ENCODE measurements at places on chromosomes 6 and 20.

DNA sequence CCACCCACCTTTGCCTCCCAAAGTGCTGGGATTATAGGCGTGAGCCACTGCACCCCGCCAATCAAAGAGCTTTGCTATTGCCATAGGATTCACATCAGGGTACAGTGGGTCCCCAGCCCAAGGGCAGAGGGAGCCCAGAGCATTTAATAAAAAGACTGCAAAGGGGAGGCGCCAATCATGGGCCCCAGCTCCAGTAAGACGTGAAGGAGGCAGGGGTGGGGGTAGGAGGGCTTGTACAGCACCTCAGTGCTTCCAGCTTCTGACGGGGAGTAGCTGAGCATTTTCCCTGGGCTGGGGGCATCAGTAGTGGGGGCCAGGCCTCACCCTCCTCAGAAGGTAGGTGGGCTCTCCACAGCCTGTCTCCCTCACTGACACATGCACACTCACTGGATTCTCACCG lies 1.5 kb downstream of the ADA start:
- no peak for DNase-seq

DNA sequence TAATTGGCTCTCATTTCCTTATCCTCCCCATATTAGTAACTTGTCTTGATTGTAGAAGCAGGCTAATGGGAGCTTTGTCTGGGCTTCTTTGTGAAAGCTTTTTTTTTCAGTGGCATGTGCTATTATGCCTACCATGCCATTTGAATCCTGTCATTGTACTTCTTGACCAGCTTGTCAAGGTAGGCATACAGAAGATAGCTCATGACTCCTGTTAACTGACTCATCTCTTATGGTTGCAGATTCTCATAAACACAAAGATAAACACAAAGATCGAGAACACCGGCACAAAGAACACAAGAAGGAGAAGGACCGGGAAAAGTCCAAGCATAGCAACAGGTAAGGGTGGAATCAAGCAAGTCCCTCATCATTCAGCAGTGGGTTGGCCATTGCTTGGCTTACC lies 32.5 kb downstream of the TOP1 start:
- DNase-seq, result no peak

DNA sequence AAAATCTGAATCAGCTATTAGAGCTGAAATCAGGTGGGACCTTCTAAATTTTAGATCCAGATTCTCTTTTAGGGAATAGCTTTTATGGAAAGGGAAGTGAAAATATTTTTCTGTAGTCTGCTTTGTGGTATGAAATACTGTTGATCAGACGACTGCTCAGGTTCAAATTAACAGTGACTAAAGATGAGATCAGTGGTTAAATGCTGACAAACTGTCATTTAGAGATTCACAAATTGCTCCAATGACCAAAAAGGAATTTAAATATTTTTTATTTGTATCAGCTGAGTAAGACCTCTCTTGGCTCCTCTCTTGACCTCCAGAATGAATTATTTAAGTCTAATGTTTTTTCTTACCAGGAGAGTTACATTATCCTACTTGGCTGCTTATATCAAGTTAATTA lies 77.3 kb downstream of the KCNQ5 start:
- DNase-seq, result no peak

DNA sequence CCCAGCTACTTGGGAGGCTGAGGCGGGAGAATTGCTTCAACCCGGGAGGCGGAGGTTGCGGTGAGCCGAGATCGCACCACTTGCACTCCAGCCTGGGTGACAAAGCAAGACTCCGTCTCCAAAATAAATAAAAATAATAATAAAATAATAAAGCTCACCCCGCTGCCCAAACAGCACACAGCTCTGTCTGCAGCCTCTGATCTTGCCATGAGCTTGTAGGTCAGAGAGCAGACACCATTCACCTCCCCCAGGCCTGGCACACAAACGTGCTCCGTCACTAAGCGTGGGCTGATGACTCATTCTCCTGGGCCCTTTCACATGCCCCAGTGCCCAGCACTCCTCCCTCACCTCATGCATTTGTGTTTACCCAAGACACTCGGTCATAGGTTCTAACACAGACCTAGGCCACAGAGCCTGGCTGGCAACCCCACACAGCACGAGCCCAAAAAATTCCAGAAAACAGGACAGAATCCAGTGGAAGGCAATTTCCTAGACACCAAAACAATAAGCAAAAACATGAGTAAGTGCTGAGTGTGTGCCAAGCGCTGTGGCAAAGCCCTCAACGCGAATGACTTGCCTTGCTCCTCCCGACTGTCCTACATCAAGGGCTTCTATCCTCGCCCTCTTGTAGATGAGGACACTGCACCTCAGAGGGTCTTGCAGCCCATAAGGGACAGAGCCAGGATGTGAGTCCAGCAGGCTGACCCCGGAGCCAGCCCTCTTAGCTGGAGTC lies 18.0 kb downstream of the ATP9A start:
- no peak for DNase-seq

GRCh38 chr6:29465279-29465678 lies 8.3 kb downstream of the OR2H1 start:
- no peak for DNase-seq

DNA sequence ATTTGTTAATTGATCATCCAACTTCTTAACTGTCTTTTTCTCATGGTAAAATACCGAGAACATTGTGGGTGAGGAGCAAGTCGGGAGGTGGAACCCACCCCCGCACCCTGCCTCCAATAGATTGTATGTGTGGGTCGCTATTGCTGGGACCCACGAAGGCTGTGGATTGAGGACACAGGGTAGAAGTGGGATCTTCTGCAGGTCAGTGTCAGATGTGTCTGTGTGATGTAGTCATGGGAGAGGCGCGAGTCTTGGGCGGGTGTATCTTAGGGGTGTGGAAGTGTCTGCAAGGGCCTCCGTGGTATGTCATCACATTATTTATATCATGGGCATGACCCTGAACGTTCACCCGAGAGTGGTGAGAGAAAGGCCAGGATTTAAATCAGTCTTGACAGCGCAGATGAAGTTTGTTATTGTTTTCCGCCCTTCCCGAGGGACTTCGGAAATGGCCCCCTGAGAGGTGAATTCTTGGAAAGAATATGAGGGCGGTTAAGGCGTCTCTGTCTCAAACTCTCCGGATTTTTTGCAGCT lies 472 bp upstream of the PAQR8 start:
- no peak for DNase-seq

GRCh38 chr6:156688620-156688971 lies 88.6 kb upstream of the ARID1B start:
- DNase-seq, result no peak

DNA sequence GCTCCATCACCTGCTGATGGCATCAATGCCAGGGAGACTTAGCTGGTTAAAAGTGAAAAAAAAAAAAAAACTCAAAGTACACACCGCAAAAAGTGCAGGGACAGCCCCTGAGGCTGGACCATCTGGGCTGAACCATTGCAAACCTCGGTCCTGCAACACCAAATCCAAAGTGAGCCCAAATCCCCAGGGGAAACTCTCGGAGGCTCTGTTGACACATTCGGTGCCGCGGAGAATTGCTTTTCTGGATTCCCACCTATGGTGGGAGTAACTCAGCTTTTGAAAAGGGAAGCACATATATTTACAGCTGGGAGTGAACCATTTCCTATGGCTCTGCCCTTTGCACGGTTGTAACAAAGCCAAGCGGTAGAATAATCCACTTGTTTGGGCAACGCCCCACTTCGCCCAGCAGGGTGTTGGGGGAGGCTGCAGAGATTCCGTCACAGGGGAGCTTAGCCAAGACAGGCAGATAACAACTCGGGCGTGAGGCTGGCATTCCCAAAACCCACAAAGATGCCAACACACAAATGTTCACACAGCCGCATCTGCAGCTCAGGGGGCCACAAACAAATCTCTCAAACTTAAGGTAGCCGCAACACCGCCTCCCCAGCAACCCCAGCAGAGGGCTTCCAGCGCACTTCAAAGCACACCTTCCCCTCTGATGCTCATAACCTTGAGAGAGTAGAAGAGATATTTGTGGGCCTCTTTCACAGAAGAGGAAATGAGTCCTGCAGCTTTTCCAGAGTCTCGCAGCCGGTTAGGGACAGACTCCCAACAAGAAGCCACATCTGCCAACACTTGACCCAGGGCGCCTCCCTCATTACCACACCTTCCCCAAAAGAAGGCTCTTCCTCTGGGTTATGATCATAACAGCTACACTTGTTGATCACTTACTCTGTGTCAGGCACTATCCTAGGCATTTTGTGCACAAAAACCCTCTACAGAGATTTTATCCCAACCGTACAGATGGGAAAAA lies 11.4 kb downstream of the ZC3H12D start:
- DNase-seq, result no peak
